ENCODE measurements at places on chromosomes 13 and 19.

DNA sequence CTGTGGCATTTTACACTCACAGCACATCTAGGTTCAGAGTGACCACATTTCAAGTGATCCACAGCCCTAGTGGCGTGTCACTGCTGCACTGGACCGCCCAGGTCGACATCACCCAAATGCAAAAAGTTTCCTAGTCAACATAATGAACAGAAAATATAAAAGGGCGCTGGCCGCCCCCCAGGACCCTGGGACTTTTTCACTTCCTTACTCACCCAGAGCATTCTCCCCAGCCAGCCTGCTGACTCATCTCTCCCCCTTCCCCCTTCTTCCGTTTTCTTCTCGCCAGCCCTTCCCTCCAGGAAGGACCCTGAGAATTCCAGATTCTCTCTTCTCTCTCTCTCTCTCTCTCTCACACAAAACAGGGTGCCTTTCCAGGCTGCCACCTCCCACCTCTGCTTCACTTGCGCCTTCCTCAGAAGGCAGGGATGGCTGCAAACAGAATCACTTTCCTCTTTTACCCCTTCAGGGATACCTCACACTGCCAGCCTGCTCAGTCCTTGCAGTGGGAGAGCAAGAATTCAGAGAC is 21.0 kb upstream of the GRWD1 start:
- DNase-seq = no peak

- no peak for DNase-seq
These were observed 28.6 kb upstream of the EID2 start for GRCh38 chr19:39568604-39569003.

DNA sequence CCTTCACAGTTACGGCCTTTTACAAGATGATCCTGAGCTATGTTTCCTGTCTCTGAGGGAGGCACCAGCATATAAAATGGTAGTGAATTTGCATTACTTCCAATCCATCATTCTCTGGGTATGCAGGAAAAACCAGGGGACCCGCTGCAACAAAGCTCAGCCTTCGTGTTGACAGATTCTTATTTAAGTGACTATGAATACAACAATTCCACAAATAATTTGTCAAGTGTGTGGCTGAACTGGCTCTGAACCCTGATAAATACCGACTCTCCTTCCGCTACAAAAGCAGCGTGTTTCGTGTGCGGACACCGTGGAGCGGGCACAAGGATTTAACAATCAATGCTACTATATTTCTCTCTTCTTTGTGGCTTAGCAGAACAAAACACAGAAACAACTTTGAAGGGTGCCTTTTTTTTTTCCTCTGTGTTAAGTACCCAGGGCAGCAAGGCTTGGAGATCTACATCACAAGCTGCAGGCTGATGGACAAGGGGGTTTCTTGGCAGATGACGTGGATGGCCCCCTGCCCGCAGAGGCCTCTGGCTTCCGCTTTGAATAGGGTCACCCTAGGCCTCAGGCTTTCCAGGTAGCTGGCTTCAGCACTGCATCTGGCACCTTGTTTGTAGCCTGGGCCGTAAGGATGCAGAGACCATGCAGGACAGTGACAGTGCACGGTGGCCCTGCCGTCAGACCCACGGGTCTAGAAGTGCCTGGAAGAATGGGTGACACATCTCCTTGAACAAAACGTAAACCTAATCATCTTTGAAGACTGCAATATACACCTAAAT is 280.5 kb upstream of the TSHZ3 start:
- DNase-seq = no peak

- no peak for DNase-seq
These were observed 747.4 kb downstream of the UQCRFS1 start for GRCh38 chr19:28465371-28466086.

DNA sequence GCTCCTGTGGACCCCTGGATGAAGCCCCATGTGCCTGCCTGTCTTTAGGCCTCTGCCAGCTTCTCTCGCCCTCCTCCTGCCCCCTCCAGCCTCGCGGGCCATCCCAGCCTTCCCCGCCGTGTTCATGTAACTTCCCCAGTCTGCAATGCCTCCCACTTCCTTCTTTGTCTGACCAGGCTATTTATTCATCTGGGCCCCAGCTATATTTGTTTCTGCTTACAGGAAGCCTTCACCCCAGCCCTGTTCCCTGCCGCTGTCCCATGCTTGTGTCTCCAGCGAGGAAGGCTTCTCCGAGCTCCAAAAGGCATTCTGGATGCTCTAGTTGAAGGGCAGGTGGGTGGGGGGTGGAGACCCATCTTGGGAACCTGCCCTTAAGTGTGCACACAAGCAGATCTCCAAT is 7.9 kb upstream of the C3 start:
- peak; percentile 25 for DNase-seq

GRCh38 chr19:41893899-41894298 is 10.9 kb downstream of the ARHGEF1 start:
- no peak for DNase-seq

DNA sequence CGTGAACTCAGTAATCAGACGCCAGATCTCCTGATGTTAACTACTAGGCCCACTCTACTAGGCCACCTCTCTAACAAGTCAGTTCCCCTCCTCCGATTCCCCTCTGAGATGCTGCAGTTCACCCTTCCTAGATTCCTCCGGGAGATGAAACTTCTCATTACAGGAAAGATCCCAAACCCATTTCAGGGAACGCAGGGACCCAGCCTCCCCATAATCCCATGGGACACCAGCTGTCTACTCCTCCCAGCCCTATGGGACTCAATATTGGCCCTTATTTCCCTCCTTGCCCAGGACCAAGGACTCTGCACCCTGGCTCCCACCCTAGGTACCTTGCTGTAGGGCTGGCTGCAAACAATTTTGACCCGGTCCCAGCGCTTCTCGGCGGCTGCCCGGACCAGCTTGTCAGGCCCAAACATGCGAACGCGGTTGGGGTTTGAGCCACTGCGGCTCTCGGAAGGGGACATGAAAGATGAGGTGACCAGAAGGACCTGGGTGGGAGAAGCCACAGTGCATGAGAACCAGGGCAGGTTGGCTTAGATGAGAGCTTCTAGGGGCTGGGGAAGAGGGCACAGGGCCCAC is 20.9 kb downstream of the XRCC1 start:
- no peak for DNase-seq

DNA sequence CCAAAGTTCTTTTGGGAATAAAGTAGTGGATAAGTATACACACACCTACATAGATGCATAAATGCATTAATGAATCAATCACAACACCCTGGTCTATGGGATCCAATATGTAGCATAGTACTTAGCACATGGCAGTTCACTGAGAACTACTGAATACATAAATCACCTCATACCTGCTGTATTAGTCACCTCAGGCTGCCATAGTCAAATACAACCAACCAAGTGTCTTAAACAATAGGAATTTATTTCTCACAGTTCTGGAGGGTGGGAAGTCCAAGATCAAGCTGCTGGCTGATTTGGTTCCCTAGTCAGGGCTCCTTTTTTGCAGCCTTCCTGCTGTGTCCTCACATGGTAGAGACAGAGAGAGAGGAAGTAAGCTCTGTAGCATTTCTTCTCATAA is 228.2 kb downstream of the NHLRC3 start:
- no peak for DNase-seq

- DNase-seq = no peak
These were observed at the start of gene IGLON5 for GRCh38 chr19:51311351-51312257. Gene IGLON5 (plus strand): TSS chr19:51311644. CDS start chr19:51311848, 204 bp downstream.

DNA sequence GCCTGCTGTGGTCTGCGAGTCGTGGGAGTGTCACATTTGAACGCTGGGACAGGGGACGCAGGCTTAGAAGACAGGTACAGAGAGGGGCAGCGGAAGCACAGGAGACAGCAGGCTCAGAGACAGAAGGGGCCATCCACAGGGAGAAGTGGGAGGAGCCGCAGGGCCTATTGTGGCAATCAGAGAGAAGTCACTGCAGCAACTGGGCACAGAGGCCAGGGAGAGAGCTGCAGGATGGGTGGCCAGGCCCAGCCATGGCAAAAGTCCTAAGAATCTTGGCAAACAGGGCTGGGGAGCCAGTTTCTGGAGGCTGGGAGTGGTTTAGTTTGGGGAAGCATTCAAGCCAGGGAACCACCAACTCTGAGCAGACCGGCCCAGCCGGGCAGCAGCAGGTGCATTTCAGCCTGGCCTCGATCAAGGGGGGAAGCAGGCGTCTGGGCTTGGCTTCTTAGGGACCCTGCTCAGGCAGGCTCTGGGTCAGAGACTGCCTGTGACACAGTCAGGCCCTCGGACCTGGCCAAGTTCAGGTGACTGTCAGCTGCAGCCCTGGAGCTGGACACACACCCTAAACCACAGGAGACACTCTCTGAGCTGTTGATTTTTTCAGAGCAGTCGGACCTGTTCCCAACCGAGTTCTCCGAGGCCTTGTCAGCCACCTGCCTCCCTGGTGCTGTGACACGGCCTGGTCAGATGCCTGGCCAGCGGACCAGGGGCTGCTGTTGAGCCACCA is 11.8 kb downstream of the SH3GL1 start:
- DNase-seq = no peak

DNA sequence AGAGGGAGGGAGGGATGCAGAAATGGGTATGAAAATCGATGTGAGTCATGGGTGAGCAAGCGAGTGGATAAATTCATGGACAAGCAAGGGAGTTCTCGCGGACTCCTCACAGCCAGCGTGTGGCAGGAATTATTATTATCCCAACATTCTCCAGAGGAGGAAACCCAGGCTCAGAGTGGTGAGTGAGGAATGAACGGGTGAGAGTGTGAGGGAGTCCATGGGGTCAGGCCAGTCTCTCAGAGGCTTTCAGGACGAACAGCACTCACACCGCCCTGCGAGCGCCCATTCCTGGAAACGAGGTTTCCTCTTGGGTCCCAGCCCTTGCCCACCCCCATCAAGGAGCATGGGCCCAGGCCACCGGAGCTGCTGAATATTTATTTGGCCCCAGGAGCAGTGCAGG is 6.3 kb upstream of the DNAAF3 start:
- DNase-seq = no peak

DNA sequence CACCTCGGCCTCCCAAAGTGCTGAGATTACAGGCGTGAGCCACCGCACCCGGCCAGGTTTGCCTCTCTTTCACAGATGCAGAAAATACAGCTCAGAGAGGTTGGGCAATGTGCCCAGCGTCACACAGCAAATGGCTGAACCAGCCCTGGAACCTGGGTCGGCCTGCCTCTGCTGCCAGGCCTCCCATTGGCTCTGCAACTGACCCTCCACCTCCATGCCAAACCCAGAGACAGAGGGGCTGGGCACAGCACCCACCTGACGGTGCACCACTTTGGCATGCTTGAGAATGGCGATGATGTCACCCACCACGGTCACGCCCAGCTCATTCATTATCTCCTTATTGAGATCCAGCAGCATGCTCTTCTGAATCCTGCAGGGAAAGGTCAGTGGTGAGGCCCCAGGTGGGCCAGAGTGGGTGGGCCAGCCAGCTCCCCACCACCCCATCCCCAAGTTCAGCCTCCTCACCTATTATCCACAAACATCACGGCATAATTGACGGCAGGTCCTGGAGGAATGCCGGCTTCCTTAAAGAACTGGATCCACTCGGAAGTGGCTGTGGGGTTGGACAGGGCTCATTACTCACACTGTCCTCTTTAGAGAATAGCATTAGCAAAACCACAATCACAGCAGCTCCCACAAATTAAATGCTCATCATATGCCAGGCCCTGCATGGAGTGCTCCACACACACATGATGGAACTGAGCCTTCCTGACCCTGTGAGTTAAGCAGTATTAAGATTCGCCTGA is 12.2 kb downstream of the C19orf47 start:
- no peak for DNase-seq

DNA sequence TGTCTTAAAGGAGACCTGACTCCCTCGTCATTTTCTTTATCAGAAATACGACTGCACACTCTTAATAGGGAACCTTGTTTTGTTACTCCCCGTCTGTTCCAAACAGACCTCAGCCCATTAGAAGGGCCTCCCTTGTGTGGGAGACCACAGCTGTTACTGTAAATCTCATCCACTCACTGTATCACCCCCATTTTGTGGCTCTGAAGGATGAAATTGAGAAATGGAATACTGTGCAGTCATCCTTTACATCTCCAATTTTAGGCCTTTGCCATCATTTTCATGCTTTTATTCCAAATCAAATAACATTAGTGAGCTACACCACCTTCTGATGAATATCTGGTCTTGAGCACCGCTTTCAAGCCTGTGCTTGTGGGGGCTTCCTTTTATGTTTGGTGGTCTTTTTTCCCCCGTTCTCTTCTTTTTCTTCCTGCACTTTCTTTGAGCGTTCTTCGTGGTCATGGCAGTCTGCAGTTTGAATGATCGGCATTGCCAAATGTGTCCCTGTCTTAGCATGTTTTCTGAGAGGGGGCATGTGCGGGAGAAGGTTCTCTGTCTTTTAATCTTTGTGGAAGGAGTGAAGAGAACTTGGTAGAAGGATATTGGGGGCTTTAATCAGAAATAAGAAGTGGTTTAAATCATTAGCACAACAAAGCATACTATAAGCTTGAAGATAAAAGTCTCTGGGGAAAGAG is 65.8 kb downstream of the GGACT start:
- no peak for DNase-seq

- DNase-seq = no peak
These were observed 29.9 kb downstream of the KCTD15 start for GRCh38 chr19:33826521-33826920.

GRCh38 chr13:19985219-19985556 is 26.7 kb downstream of the ZMYM2 start:
- DNase-seq = no peak

DNA sequence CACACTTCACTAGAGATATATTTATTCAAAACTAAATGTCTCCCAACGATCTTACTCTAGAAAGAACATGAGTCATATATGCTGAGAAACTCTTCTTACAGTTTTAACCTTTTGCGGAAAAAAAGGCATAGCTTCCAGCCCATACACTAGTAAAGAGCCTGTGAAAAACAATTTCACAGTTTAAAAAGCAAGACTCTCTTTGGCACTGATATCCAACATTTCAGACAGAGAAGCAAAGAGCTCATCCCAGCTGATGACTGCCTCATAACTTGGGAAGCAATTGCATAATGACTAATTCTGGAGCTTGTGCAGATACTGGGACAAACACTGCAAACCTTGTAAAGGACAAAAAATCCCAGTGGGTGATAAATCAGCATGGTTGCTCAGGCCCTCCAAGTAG is 88.0 kb downstream of the ENOX1 start:
- no peak for DNase-seq

DNA sequence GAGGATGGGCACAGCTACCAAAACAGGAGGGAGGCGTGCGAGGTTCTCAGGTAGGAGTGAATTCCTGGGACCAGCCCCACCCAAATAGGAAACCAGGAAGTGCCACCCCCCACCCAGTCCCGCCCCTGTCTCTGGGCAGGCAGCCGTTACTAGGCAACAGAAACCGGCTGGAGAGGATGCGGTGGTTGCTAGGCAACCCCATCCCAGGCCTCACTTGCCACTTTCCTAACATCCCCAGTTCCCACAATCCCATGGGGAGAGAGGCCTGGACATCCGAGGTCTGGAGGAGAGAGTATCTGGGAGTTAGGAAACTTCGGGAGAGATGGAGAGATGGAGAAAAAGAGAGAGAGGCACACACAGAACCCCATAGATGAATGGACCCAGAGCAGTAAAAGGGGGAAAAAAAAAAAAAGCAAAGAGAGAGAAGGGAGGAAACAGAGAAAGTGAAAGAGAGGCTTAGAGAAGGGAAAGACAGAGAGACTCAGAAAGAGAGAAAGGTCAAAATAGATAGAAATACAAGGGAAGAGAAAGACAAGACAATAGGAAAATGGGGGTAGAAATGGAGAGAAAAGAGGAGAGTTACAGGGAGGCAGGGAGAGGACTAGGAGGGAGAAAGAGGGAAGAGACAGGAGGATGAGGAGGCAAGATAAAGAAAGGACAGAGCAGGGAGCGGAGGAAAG is 3.8 kb downstream of the GRIK5 start:
- DNase-seq = peak; percentile 14

All from anterior cingulate cortex (tissue), 58 donors.